ENCODE measurements at places on chromosomes 2 and 18. TPM values are rescaled to one million over a fixed set of nuclear protein-coding genes. Genes with fewer than 3 reads are reported as not detected.

POTEC gene
- not detected for total RNA-seq

CNDP1 gene
- total RNA-seq = not detected

RIT2 gene
- total RNA-seq = not detected

MRPL53 gene
- total RNA-seq = 18.4 TPM

CREG2 gene
- 0.57 TPM for total RNA-seq

RBM44 gene
- 2.0 TPM for total RNA-seq

GKN2 gene
- not detected for total RNA-seq

ACTG2 gene
- not detected for total RNA-seq

UPP2 gene
- total RNA-seq = not detected

ASIC4 gene
- not detected for total RNA-seq

KANSL1L gene
- 14.0 TPM for total RNA-seq

KLHL29 gene
- 7.7 TPM for total RNA-seq

SPEG gene
- total RNA-seq = 0.80 TPM

NPHP1 gene
- total RNA-seq = 6.1 TPM

GALR1 gene
- total RNA-seq = not detected

BARD1 gene
- total RNA-seq = 19.9 TPM

CMPK2 gene
- 1.1 TPM for total RNA-seq

SULT1C2 gene
- not detected for total RNA-seq

ALK gene
- total RNA-seq = not detected

TXNDC2 gene
- total RNA-seq = 0.07 TPM

ASXL3 gene
- total RNA-seq = 0.14 TPM

BOLL gene
- total RNA-seq = not detected

INHA gene
- total RNA-seq = not detected

NEMP2 gene
- 3.6 TPM for total RNA-seq

IL36A gene
- not detected for total RNA-seq

Data from thoracic aorta endothelial cell (primary cell).